ENCODE measurements at places on chromosomes 6 and 20.

- DNase-seq = no peak
These were observed 165.5 kb downstream of the BACH2 start for GRCh38 chr6:90131125-90131524.

DNA sequence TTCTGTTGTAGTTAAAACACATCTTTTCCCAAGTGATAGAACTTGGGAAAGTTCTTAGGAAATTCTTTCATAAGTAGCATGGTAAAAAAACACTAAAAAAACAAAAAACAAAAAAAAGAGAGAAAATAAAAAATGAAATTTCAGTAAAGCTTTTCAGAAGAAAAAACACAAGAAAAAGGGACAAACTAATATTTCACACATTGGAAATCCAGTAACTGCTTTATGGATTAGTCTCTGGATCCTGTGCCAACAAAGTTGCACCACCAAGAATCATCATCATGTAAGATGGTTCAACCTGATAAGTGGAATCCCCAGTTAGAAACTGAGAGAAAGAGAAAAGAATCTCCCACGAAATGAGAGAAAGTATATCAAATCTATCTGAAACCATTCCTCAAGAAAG lies 144.2 kb downstream of the GMDS start:
- no peak for DNase-seq

- DNase-seq = no peak
These were observed 30.4 kb downstream of the ATXN1 start for GRCh38 chr6:16730738-16731477.

DNA sequence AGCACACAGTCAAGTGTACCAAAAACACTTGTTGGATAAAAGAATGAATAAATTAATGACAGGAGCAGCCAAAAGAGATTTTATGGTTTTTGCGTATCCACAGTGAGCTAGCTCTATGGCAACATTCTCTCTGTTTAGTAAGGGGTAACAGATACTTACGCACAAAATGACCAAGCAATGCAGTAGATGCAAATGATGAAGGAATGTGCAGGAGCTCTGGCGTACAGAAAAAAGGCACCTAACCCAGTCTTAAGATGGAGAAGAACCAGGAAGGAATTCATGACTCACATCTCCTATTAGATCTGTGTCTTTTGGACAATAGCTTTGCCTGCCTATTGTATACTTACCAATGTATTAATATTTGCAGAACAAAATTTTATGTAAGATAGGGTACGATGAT lies 191.9 kb upstream of the PREP start:
- DNase-seq = no peak

GRCh38 chr6:41798901-41799558 lies 11.5 kb downstream of the TOMM6 start:
- DNase-seq = no peak

- no peak for DNase-seq
These were observed 69.7 kb upstream of the SCP2D1 start for GRCh38 chr20:18743665-18744440.

- DNase-seq = no peak
These were observed 91.2 kb downstream of the PREX1 start for GRCh38 chr20:48736636-48737035.

DNA sequence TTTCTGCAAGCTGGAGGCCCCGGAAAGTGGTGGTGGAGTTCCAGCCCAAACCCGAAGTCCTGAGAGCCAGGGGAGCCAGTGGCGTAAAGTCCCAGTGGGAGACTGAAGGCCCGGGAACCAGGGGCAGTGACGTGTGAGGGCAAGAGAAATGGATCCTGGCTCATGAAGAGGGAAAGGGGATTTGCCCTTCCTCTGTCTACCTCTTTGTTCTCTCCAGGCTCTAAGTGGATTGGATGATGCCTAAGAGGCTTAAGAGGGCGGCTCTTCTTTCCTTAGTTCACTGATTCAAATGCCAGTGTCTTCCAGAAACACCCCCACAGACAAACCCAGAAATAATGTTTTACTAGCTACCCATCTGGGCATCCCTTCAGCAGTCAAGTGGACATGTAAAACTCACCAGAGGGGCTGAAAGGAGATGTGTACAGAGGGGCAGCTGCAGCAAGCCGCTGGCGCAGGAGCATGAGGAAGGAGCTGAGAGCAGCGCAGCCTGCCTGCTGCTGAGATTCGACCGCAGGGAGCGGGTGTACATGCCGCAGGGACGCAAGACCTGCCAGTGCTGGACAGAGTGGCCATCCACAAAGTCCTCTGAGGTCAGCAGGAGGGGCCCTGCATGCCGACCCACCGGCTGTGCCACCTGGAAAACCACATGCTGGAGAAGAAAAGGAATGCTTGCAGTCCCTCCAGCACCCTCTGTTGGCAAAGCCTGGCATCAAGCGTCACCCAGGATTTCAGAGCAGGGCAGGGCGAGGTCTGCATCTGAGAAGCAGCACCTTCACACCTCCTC lies 29.5 kb downstream of the CDYL start:
- peak; percentile 62 for DNase-seq

DNA sequence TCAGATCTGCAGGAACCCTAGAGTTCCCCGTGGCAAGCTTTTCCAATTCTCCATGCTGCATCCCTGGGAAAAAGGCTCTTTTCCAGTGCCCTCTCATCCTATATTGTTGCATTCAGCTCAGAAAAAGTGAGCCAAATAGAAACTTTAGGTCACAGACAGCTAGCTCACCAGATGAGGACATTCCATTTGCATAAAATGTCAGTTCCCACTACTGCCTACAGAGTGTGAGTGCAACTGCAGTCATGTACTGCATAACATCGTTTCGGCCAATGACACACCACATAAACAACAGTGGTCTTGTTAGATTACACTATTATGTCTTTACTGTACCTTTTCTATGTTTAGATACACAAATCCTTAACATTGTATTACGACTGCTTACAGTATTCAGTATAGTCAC lies 8.6 kb downstream of the HS3ST5 start:
- no peak for DNase-seq

DNA sequence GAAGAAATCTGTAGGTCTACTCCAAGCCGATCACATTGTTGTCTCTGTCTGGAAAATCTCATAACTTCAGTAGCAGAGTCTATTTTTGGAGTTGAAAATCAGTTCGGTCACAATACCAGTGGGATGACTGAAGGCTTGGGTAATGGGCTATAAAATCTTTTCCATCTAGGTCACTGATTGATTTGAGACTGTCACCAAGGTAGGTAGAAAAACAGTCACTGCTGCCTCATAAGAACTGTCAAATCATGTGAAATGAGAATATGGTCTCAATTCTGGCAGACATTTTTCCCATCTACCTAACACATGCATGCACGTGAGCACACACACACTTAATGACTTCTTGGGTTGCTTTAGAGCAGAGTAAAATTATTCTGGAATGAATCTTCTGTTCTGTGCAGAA lies 1162.8 kb upstream of the CITED2 start:
- DNase-seq = peak; percentile 32
